ENCODE measurements at places on chromosomes 12 and 14.
A peak's percentile ranks its signal among the peaks of the same experiment; 100 is the strongest.

DNA sequence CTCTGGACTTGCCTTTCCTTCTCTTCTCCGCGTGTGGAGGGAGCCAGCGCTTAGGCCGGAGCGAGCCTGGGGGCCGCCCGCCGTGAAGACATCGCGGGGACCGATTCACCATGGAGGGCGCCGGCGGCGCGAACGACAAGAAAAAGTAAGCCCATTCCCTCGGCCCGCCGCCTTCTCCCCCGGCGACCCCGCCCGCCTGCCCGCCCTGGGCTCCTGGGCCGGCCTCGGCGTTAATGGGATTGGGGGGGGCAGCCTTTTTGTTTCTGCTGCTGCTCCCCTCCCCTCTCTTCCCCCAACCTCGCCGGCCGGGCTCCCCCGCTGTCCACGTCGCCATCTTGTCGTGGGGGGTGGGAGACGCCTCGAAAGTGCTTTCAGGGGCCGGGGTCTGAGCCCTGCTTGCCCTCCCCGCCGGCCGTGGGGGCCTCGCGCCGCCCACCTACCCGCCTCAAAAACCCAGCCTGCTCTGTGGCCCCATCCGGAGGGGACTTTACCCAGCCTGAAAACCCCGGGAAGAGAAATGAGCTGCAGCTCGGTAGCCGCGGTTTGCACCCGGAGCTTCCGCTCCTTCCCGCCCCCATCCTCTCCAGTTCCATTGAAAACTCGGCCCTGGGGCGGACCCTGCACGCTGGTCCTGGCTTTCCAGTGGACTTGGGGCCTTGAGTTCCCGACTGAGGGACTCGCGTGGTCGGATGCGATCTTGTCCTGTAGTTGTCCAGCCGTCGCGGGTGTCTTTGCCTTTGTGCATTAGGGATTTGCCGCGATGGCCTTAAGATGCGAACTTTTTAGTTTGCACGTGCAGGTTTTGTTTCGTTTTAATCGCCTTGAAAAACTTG, 598 bp downstream of the HIF1A start:
- DNase-seq = peak; percentile 21

GRCh38 chr12:24875014-24875413, 73.9 kb downstream of the BCAT1 start:
- no peak for DNase-seq

GRCh38 chr12:53193985-53194716, 12.9 kb downstream of the ITGB7 start:
- no peak for DNase-seq

- DNase-seq = no peak
Observed at GRCh38 chr12:23434154-23434553, 515.3 kb downstream of the SOX5 start.

DNA sequence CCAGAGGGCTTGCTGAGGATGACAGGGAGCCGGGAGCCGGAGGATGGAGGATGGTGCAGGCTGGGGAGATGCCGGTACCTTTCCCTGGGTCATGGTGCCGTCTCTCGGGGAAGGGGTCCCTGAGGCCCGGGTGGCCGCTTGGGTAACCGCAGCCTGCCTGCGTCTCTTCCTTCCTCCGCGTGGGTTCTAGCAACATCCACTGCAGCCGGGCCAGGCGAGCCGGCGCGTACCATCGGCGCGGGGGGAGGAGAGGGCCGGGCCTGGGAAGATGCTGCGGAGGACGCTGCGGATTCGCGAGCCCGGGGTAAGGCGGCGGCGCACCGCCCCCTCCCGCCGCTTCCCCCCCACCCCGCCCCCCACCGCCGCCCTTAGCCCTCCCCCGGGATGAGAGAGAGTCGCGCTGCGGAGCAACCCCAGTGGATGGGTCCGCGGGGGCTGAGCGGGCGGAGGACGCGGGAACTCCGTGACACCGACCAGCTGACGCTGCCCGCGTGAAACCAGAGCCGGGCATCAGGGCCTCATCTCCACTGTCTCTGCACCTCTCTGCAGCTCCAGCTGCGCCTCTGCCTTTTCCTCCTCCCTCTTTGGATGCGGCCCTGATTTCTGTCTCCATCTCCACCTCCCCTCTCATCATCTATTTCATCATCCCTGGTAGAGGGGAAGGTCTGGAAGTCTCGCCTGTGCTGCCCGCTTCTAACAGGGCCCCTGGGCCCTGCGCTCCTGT, at the start of gene FAIM2:
Gene FAIM2 (minus strand): TSS at position 201 of the 724 bp plus-strand sequence. CDS start 108 bp downstream, at position 93.
- DNase-seq = peak; percentile 26

DNA sequence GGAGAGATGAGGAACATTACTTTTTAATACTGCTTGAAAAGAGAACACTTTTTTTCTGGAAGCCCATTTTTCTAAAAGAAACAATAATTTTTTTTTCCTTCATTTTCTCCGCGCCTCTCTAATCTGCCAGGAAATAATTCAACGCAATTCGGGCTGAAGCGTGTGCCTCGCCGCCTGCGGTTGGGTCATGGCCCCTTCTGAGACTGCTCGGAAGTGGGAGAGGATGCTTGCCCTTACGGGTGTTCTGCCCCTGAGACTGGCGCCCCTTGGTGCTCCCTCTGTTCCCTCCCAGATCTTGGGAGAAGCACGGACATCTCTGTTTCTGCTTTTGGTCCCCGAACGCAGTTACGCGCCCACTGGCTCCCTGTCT, 332 bp upstream of the TBC1D30 start:
- DNase-seq = no peak

DNA sequence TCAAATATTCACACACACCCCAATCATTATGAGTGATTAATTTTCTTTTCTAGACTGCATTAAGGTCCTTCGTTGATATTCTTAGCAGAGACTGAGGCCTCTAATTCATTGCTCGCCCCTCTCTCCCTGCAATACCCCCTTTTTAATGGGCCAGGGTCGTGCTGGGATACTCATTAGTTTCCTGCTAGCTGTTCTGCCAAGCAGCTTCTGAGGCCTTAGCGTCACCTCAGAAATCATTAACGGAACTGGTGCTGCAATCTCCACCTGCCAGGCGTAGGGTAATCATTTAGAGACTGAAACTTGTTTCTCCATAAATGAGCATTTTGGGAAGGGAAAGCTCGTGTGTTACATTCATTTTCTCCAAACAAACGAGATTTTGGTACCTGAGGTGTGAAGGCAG, 1054.7 kb downstream of the GALC start:
- no peak for DNase-seq

DNA sequence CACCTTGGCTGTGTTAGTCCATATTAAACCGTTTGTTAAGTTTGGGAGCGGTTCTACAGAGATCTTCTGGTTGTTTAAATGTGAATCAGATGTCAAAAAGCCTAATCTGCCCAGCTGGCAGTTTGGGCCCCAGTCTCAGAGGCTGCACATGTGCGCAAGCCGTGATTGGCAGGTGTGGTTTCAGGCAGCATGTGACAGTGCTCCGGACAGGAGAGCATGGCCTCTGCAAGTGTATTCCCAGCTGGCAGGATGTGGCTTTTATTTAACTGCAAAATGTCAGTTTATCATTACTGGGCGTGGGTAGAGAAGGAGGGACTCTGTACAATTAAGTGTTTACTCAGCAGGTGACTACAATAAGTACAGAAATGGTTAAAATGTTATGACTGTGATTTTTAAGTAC, 77.5 kb downstream of the PELI2 start:
- no peak for DNase-seq

GRCh38 chr14:71166180-71166837, 259.1 kb downstream of the PCNX1 start:
- no peak for DNase-seq

GRCh38 chr12:124847113-124848074, 16.3 kb downstream of the SCARB1 start:
- no peak for DNase-seq

DNA sequence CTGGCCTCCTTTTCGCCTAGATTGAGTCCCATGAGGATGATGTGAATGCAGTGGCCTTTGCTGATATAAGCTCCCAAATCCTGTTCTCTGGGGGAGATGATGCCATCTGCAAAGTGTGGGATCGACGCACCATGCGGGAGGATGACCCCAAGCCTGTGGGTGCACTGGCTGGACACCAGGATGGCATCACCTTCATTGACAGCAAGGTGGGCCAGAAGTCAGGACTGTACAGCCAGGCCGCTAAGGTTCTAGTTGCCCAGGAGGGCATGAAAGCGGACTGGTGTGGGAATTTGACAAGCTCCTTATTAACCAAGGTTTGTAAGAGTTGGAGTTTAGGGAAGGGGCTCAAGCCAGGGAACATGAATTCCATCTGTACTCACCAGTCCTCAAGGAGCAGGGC, 4.9 kb upstream of the NRL start:
- DNase-seq = no peak

DNA sequence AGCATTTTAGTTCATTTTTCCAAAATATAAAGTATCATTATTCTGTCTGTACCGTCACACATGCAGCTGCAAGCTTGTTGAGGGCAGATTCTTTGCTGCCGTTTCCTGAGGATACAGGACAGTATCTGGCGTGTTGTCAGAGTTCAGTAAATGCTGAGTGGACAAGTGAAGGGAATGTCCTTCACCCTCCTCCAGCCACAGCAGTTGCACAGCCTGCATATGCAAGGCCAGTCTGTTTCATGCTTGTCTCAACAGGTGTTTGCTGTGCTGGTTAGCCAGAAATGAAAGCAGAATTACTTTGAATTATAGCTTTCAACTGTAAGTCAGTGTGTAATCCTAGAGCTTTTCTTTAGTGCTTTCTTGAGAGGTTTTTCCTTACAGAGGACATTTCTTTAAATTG, 36.5 kb downstream of the TDP1 start:
- no peak for DNase-seq

GRCh38 chr12:93798279-93799151, 121.3 kb downstream of the CRADD start:
- DNase-seq = no peak

GRCh38 chr14:22563987-22564386, 25.0 kb downstream of the DAD1 start:
- no peak for DNase-seq

DNA sequence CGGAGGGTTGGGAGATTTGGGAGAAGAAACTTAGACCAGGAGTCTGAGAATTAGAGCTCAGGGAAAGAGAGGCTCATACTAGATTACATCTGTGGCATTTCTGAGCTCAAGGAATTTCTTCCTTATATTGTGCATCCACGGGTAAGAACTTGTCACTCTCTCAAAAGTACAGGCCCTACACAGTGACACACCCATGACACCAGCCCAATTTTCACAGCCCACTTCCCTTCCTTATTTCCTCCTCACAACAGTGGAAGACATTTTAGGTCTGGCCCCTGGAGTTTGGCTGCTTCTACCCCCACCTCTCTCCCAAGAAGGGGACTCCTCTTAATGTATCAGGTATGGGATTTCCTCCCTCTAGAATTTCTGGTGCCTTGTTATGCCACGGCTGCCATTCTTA, 9.2 kb upstream of the ZNF385A start:
- DNase-seq = no peak

GRCh38 chr12:6779708-6780432, 7.5 kb downstream of the LAG3 start:
- no peak for DNase-seq

- DNase-seq = no peak
Observed at GRCh38 chr14:89805501-89805900, 149.0 kb downstream of the EFCAB11 start.

DNA sequence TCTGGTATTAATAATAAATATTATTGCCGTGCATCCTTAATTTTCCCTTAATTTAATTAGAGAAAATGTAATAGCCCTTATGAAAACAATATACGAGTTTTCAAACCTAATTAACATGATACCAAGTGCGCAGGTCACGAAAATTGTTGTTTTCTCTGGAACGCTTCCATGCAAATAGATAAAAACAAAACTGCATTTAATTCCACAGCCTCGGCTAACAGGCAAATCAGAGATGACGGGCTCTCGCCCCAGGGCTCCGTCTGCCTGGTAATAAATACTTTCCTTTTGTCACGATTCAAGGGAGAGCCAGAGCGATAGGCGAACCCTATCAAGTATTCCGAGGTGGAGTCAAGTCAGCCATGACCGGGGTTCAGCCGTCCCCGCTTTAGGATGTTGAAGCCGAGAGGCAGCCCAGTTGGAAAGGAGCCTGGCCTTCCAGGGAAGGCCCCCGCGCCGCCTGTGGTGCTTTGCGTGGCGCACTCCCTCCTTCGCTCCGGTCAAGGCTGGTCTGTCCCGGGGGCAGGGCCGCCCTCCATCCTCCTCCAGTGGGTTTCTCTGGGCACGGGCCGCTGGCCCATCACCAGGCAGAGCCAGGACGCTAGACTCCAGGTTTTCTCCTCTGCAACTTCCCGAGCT, 137.8 kb upstream of the GSC start:
- DNase-seq = no peak

DNA sequence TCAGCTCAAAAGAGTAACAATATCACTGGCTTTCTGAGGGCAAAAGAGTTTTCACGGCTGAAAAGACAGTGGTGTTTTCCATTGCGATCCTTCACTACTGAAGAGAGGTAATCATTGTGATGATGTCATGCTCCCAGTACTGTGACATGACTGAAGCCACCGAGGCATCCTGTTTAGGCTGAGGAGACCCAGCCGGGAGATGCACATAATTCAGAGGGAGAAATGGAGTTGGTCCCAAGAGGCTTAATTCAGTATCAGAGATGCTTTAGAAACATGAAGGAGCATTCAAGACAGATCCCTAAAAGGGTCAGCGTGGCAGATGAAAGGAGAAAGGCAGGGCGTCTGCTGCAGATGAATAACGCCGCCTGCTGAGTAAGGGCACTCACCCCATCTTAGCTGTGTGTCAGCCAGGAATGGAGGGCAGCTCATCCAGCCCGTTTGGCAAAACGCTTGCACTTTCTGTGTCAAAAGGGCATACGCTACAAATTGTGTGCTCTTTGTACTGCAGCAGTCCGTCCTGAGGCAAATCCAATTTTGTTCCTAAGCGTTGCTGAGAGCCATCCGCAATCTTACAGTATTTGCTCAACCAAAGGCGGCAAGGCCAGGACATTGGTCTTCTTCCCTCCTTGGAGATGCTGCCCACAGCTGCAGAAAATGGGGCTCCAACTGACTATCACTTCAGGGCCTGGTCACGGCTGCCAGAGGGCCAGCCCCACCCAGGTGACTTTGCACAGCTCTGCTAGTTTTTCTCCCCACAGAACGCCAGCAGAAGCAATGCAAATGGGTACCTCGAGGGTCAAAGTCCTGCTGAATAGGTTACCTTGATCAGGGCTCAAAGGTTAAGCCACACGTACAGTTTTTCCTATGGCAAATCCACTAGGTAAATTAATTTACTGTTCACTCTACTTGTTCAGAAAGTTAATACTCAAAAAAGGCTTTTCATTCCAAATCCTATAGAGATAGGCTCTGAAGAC, 23.5 kb downstream of the CCDC92 start:
- DNase-seq = no peak
